ENCODE measurements at places on chromosomes 13 and 19. TPM values are rescaled to one million over a fixed set of nuclear protein-coding genes. Genes with fewer than 3 reads are reported as not detected.

DNA sequence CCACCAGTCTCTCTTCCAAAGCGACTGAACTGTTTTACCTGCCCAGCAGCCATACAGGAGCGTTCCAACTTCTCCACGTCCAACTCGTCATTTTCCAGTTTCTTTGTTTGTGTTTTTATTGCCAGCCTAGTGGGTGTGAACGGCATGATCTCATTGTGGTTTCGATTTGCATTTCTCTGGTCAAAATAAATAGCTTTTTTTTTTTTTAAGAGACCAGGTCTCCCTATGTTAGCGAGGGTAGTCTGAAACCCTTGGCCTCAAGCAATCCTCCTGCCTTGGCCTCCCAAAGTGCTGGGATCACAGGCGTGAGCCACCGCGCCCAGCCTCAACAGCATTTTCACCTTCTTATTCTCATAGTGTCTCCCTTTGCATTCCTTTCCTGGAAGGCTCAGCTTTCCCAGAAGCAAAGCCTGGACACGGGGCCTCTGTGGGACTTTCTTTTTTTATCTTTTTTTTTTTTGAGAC, 4.2 kb upstream of the JSRP1 start:
- DNase-seq, result no peak

DNA sequence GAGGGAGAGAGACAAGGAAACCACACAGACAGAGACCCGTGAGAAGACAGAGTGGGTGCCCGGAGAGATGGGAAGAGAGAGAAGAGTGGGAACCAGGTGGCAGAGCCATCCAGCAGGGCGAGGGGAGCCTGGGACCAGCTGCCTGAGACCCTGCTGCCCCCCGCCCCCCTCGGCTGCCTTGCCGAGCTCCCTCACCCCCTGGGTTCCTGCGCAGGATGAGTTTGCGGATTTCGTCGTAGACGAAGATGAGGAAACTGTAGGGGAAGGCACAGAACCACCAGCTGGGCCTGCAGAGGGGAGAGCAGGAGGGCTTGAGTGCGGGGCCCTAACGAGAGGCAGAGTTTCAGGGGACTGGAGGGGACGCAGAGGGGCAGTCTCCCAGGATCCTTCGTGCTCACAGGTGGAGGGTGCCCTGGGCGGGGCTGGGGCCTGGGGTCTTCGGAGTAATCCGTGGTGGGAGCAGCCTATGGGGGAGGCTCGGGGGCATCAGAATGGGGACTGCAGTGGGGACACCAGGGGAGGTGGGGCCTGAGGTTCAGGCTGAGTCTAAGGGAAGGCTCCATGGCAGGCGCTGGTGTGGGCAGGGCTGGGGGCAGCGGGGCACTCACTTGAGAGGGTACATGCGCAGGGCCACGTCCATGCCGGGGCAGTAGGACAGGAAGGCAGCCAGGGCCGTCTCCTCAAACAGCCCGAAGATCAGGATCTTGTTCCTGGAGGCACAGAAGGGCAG, 8.1 kb upstream of the RABAC1 start:
- DNase-seq, result no peak

- no peak for DNase-seq
Measured at GRCh38 chr13:42807241-42807640, 25.9 kb downstream of the FAM216B start.

DNA sequence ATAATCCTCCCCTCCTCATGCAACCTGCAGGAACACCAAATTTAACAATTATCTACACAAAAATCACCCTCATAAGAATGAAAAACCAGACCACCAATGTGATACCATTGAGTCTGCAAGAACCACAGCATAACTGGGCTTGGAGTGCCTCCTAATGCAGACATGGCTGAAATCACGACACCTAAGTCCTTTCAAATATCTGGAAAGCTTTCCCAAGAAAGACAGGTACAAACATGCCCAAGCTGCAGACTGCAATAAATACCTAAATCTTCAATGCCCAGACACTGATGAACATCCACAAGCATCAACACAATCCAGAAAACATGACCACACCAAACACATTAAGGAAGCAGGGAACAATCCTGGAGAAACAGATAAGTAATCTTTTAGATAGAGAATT, 417.1 kb downstream of the LMO7 start:
- no peak for DNase-seq

DNA sequence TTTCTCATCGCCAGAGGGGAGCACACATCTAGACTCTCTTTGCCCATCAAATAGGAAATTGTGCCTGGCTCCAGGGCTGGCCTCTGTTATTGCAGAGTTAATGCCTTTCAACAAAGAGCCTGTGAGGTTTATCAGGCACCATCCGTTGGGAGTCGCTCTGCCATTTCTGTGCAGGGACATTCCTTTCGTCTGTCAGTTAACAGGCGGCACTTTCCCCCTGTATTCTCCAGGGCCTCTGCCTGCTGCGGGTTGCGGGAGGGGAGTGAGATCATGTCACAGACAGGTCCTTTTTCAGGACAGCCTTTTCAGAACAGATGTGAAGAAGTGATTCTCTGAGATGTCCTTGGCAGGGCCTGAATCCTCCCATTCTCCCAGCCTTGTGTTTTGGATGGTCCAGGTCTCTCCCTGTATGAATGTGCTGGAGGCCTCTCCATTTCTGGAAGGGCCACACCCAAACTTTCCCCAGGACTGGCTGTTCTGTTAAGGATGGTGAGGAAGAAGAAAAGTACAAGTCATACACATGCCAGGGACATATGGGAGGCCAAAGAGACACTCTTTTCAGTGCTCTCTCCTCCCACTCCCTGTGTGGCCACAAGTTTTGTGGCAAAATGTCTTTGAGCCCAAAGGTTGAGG, 14.9 kb downstream of the SERP2 start:
- no peak for DNase-seq

- no peak for DNase-seq
Measured at GRCh38 chr13:98521461-98522247, 55.3 kb downstream of the STK24 start.

DNA sequence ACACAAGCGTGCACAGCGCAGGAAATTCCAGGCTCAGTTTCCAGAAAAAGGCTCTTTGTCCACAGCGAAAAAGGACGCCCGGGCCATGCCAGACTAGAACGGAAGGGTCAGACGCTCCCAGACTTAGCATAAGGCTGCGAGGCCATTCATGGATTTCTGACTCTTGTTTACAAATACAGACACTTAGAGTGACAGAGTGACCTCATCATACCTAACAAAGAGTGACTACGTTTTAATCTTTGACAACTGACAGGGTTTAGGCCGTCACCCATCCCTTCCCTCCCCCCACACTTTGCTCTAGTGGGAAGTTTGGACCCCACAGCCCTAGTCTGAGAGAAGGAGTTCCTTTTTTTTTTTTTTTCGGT, 418 bp upstream of the ZNF709 start:
- no peak for DNase-seq

DNA sequence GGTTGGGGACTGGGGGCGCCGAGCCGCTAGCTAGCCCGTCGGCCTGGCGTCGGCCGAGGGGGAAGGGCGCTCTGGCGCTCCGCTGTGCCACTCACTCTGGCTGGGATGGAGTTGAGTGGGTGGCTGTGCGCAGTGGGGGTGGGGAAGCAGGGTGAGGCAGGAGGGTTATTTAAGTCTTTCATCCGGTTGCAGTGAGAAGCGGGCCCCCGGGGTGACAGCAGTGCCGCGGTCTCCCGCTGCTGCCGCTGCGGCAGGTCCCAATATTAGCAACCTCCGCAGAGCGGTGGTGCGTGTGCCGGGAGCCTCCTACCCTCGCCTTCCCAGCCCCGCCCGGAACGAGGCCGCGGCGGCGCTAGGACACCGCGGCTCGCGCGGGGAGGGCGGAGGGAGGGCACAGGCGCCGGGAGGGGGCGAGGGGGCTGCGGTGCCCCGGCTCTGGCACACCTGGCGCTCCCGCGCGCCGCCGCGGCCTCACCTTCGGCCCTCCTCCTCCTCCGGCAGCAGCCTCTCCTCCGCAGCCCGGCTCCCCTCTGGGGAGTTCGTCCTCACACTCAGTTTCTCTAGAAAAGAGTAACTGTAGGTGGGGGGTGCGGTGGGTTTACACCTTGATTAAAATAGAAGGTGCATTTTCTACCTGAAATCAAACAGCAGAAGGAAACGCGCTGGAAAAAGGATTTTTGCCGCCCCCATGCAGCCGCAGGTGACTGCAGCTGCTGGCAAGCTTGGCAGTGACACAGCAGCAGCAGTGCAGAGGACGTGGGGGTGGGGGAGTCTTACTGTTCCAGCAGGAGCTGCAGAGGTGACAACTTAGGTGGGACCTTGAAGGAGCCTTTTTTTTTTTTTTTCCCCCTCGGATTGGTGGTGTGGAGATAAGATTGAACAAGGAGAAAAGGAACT, 4.5 kb downstream of the FGF9 start:
- no peak for DNase-seq

DNA sequence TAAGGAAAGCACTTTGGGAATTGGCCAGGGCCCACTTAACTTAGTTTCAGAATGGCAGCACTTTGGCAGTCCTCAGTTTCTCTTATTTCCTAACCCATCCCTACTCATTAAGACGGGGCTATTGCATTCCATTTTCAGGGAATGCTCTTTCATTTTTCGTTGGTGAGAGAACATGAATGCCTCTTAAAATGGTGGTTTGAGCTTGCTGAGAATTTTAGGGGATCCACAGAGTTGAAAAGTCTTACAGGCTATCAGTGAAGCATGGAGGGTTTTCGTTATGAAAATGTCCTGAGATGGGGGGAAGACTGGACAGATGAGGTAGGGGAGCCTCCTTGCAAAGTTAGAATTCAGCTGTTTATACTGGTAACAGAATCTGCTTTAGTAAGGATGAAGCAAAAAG, 71.4 kb downstream of the LRCH1 start:
- DNase-seq, result no peak

DNA sequence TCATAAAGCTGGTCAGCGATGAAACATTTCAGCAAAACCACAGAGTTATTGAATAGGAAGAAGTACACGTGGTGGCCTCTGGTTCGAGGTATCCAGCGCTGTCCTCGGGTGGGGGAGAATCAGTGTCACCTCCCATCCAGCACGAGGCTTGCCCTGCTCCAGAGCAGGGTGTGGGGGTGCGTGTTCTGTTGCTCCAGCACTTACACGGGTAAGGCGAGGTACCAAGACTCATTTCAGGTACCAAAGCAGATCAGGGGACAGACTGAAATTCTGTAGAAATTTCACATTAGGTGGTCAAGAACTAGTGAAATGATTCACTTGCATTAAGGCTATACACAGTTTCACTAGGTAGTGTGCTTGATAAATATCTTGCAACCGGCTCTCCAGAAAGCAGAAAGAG, 164.2 kb upstream of the SOX1 start:
- DNase-seq, result no peak

- DNase-seq, result no peak
Measured at GRCh38 chr19:21698215-21698614, 69.2 kb downstream of the ZNF100 start.

- DNase-seq, result no peak
Measured at GRCh38 chr13:34757441-34757840, 184.6 kb upstream of the NBEA start.

DNA sequence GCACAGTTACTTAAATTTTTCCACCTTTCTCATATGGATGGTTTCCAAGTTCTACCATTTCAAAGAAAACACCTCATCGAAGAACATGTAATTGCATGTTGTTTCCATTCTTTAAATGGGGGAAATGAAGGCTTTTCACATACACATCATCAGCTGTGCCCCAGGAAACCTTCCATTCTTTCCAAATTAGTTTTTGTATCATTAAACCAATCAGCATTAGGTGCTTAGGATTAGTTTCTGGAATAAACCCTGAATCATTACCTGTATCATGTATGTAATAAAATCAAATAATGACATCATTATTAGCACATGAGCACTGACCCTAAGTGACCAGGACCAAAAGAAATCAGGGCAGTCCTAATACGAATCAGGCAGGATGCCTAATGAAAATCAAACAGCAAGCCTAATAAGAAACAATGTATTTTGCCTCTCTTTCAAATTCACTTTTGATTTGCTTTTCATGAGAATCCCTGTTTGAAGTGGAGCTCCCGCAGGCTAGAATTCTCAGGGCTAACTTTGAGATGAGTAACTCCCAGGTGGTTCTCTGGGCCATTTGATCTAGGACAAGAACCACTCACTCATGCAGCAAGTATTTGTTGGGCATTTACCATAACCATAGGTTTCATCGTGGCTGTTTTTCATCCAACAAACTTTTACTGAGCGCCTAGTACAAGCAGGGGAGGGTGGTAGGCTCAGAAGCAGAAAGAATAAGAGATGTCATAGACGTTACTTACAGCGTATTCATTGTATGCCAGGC, 89.2 kb downstream of the MZT1 start:
- DNase-seq, result no peak

- DNase-seq, result no peak
Measured at GRCh38 chr19:34664870-34665269, 12.1 kb downstream of the SCGB2B2 start.

- DNase-seq, result no peak
Measured at GRCh38 chr13:62613819-62614218, 1198.2 kb upstream of the PCDH20 start.

GRCh38 chr19:11045536-11045935, 43.7 kb upstream of the LDLR start:
- no peak for DNase-seq

DNA sequence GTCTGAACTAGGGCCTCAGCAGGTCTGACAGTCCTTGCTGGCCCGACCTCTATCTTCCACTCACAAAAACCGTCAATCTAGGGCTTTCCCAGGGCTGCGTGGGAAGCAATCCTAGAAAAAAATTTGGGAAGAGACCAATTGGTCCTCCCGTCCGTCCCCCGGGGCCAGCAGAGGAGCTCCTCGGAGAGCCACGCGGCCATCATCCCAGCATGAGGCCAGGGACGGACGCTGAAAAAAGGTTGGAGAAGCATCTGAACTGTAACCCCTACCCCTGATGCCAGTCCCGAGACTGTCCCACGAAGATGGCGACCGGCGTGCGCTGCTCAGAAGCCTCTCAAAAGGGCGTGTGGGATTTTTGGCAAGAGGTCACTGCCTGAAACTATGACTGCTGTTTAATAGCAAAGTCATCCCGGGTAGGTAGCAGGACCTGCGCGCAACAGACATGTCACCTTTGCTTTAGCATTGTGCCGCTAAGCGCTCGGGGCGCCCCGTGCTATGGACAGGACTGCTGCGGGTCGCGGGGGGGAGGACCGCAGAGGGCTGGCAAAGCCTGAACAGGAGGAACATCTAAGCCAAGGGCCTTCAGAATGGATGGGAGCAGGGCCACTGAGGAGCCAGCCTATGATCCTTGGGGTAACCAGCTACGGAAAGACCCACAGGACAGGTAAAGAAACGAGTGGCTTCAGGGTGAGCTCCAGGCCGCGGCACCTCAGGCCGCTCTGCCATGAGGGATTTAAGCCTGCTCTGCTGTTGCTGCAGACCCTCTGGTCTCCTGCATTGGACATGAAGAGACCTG, 10.6 kb downstream of the AKAP8 start:
- DNase-seq, result no peak

GRCh38 chr13:24614306-24615080, 65.7 kb upstream of the ATP12A start:
- no peak for DNase-seq

The ZNF730 gene
- total RNA-seq, result not detected

The ZFP82 gene
- 4.7 TPM for total RNA-seq

The IFNL1 gene
- total RNA-seq, result not detected

The SPACA4 gene
- not detected for total RNA-seq

The ZNF442 gene
- not detected for total RNA-seq

The NANOS3 gene
- total RNA-seq, result not detected

The SIGLEC11 gene
- not detected for total RNA-seq

The INSL3 gene
- not detected for total RNA-seq
